ENCODE measurements at places on chromosomes 1 and 21.

DNA sequence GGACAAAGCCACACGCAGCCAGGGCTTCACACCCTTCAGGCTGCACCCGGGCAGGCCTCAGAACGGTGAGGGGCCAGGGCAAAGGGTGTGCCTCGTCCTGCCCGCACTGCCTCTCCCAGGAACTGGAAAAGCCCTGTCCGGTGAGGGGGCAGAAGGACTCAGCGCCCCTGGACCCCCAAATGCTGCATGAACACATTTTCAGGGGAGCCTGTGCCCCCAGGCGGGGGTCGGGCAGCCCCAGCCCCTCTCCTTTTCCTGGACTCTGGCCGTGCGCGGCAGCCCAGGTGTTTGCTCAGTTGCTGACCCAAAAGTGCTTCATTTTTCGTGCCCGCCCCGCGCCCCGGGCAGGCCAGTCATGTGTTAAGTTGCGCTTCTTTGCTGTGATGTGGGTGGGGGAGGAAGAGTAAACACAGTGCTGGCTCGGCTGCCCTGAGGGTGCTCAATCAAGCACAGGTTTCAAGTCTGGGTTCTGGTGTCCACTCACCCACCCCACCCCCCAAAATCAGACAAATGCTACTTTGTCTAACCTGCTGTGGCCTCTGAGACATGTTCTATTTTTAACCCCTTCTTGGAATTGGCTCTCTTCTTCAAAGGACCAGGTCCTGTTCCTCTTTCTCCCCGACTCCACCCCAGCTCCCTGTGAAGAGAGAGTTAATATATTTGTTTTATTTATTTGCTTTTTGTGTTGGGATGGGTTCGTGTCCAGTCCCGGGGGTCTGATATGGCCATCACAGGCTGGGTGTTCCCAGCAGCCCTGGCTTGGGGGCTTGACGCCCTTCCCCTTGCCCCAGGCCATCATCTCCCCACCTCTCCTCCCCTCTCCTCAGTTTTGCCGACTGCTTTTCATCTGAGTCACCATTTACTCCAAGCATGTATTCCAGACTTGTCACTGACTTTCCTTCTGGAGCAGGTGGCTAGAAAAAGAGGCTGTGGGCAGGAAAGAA, 8.1 kb downstream of the PSRC1 start:
- DNase-seq: no peak

DNA sequence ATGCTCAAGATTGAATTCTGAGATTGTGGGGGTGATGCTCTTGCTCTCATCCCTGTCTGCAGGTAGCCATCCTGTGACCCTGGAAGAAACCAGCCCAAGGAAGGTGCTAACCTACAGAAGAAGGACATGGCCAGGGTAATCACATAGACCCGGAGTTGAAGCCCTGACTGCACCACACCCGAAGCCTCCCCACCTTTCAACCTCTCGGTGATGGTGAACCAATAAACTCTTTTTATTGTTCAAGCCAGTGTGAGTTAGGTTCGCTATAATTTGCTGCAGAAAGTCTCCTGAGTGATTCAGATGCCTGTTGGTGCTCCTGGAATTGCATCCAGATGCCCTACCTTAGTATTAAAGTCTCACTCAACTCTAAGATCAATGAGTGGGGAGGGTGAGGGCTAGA, 163.6 kb downstream of the PLPP3 start:
- DNase-seq: no peak

DNA sequence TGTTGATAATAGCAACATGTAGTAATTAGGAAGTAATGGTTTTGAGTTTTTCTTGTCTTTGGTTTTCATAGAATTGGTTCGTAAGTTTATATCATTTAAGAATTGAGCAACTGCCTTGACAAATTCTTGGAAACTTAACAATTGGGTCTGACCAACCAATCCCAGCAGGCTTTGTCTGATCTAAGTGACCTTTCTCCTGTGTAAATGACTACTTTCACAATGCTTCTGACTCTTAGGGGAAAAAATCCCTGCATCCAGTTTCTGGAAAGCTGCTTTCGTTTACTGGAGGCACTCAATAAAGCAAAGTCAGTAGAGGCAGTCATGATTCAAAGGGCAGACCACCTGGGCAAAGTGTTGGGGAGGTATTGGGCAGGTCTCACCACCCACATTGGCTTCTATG, 303.6 kb upstream of the FAM78B start:
- no peak for DNase-seq

- no peak for DNase-seq
Observed at GRCh38 chr1:180181048-180181447, 26.4 kb downstream of the QSOX1 start.

DNA sequence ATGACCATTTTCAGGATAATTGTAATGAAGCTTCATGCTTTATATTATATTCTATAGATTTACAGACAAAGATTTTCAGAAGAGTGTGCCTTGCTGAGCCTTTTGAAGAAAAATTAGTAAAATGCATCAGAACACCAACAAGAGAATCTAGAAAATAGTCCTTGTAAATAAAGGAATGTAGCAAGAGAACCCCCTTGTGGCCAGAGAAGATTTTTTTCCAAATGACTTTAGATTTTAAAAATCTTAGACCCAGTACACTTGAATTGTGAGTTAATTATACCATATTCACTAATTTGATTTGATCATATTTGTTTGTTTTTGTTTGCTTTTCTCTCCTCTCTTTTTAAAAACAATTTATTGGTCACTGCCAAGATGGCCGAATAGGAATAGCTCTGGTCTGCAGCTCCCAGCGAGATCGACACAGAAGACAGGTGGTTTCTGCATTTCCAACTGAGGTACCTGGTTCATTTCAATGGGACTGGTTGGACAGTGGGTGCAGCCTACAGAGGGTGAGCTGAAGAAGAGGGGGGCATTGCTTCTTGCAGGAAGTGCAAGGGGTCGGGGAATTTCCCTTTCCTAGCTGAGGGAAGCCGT, 12.8 kb upstream of the IFI44L start:
- peak; percentile 38 for DNase-seq

DNA sequence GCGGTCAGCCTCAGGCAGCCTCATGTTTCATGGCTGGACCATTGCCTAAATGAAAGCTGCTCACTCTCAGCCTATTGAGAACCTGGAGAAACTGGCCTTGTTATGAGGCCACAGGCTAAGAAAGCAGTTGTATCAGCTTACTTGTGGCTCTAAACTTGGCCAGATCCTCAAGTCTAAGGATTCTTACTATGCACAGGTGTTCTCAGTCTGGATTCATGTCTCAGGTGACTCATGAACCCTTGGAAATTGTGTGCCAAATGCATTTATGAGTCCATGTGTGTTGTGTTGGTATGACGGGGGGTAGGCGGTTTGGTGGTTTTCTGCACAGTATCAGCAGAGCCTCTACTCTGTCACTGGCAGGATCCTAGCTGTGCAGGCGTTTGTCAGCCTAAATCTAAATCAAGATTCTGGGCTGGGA, 90.4 kb downstream of the ROR1 start:
- no peak for DNase-seq

GRCh38 chr1:83511146-83511726, 487.7 kb downstream of the TTLL7 start:
- no peak for DNase-seq

DNA sequence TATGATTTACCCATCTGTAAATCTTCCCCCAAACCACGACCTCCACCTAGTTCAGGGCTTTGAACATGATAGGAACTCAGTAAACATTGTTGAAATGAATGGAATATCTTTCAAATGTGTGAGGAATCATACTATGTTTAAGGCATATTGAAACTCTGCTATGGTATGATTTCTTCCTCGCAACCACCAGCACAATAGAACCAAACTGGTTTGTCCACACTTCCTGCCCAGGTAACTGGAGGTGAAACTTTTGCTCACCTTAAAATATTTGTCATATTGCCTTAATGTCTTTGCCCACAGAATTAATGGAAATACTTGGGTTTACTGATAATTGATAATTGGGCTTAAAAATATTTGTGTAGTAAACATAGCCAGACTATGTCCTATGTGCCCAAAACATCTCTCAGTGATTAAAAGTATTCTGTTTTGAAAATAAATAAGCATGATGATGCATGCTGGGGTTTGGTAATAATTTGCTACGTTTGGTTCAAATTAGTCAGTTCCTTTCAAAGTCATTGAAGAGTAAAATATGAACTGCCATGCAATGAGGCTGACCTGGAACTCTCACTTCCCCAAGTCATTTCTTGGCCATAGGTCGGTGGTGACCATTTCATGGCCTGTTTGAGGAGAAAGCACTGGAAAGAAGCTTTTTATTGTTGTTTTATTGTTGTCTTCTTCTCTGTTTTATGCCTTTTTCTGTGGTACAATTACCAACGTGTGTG, 73.3 kb downstream of the TNFSF18 start:
- no peak for DNase-seq

DNA sequence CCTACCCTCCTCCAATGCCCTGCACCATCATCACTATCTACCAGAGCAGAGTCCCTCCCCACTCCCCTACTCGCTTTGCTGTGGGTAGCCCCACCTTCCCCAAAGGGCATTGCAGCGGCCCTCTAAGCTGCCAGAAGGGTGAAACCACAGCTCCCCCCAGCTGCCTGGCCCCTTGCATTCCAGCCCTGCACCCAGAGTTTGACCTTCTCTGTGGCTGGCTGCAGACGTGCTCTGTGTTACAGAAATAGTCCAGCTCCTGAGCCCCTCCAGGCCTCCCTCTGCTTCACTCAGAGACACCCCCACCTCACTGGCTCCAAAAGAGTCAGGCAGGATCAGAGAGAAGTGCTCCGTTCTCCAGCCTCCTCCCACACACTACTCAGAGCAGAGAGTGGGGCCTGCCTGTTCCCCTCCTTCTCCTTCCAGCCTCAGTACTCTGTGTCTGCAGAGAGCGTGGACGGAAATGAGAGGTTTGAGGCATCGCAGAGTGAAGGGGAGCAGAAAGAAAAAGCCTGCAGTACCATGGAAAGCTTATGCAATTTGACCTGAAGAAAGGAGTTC, 63.2 kb downstream of the PLEKHA6 start:
- no peak for DNase-seq

GRCh38 chr1:186308264-186309060, 66.6 kb downstream of the TPR start:
- DNase-seq: no peak

- DNase-seq: no peak
Observed at GRCh38 chr1:217105437-217105836, 382.2 kb upstream of the ESRRG start.

- DNase-seq: no peak
Observed at GRCh38 chr21:33022489-33022827, 3.3 kb upstream of the OLIG2 start.

DNA sequence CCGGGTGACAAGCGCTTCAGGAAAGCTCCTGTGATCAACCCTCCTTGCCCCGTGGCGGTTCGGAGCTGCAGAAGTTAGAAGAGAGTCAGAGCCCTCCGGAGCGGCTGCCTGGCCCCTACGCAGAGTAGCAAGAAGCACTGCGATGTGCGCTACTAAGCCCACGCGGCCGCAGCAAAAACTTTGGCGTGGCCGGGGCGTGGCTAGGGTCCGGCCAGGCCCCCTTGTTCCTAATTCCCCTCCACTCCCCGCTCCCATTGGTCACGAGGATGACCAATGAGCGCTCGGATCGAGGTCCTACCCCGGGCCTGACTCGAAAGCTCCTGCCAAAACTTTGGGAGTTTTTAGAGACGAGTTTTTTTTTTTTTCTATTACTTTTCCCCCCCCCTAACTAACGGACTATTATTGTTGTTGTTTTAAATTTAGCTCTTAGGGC, at the start of gene HLX:
Gene HLX (plus strand): TSS at position 368 of the 433 bp plus-strand sequence. CDS start 415 bp downstream, outside the sequence.
- DNase-seq: peak; percentile 67

DNA sequence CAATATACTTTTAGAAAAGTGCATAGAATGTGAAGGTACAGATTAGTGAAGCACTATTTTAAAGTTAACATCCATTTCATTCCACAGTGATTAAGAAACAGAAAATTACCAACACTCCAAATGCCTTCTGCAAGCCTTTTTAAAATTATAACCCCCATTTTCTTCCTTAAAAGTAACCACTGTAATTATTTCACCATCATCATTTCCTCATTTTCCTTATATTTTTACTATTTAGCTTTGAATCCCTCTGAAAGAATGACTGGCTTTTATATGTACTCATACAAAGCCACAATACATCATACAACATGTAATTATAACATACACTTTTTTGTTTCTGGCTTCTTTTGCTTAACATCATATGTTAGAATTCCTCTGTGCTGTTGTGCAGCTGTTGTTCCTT, 6.5 kb upstream of the NEGR1 start:
- no peak for DNase-seq

DNA sequence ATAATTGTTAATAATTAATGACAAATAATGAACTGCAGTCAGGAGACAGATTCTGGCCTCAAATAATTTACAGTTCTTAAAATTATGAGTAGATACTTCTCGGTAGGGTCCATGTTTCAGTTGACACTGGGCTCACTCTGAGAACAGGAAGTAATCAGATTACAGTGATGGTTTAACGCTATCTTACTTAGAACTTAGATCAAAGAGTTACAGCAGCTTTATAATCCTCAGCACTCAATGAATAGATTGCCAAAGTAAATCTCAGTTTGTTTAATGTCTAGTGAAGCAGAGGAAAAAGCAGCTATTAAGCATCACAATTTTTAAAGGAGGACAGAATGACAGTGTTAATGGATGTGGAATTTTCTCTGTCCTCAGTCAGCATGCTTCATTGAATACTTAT, 79.6 kb downstream of the PDE4B start:
- DNase-seq: no peak

DNA sequence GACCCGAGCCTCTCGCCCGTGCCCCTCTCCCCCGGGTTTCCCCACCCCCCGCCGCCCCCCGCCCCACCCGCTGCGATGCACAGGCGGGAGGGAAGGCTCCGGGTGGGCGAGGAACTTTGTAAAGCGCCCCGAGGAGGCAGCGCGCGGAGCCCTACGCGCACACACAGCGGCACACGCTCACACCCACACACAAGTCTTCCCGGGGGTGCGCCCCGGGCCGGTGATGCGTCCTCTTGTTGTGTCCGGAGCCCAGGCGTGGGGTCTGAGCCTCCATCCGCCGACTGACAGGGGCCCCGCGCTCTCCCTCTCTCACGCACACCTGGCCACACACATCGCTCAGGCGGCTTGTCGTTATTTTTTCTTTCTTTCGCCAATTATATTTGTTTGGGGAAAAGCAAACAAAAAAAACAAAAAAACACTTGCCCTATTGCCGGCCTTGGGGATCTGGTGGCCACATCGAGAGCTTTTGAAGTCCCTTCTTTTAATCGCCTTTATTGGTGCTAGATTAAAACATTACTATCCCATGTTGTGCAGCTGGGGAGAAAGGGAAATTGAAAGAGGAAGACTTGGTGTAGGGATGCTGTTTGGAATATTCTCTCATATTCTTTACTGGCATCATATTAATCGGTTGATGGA, 770 bp downstream of the NTNG1 start:
- peak; percentile 19 for DNase-seq

DNA sequence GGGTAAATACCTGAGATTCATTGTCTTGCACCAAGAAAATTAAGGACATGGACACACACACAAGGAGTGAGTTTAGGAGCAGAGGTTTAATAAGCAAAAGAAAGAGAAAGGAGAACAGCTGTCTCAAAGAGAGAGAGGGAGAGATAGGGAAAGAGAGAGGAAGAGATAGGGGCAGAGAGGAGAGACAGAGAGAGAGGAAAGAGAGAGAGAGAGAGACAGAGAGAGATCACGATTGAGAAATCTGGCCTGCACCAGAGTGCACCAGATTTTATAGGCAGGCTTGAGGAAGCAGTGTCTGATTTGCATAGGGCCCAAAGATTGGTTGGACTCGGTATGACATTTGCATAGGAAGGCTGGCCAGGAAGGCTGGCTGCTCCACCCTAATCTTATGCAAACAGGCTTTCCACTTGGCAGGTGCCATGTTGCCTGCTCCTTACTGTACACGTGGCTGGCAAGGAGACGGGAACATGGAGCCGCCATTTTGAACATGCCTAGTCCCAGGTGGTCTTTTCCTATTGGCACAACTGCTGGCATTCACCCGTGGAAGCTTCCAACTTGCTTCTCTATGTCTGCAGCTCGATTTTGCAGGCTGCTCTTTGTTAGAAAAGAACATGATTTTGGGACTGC, 419.9 kb downstream of the ZP4 start:
- no peak for DNase-seq
